Pancreas (tissue), 10 donors: ENCODE measurements at places on chromosomes 3 and 15. TPM values are rescaled to one million over a fixed set of nuclear protein-coding genes. Genes with fewer than 3 reads are reported as not detected.

Gene CHDH
- 11.9 TPM for polyA plus RNA-seq

Gene ZNF80
- polyA plus RNA-seq: not detected

Gene ISLR
- polyA plus RNA-seq: 3.6 TPM

DNA sequence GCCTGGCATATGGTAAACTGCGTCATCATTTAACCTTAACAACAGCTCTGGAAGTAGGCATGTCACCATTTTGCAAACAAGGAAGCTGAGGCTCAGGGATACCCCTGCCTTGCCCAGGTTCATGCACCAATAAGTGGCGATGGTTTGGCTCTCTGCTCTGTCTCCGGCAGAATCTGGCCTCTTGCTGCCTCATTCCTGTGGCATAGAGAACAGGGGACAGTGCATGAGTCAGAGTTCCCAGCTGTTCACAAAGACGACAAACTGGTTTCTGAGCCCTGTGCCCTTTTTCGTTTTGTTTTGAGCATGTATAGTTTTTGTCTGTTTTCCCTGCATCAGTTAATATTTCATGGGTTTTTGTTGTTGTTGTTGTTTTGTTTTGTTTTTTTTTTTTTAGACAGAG lies 236.8 kb downstream of the OPA1 start:
- no peak for DNase-seq

GRCh38 chr3:20043396-20043795 lies 3.1 kb downstream of the KAT2B start:
- DNase-seq: peak; percentile 85
